Right ventricle myocardium inferior (tissue), 1 donor: ENCODE measurements at places on chromosomes 16 and 17.

- DNase-seq = no peak
Measured at GRCh38 chr16:74773446-74774222, 986 bp downstream of the FA2H start.

DNA sequence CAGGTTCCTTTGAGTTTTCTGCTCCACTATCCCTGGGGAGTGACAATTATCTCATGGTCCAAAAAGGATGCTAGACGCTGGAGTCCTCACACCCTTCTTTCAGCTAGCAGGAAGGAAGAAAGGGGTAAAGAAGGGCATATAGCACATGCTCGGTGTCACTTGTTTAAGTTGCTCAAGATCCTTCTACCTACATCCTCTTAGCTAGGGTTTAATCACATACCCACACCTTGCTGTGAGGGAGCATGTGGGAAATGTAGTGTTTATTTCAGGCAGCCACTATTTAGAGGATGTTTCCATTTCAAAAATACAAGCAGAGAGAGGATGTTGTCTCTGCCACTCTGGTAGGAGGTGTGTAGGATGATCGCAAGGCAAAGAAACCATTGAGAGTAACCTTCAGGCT, 4.5 kb downstream of the PRKCB start:
- no peak for DNase-seq

DNA sequence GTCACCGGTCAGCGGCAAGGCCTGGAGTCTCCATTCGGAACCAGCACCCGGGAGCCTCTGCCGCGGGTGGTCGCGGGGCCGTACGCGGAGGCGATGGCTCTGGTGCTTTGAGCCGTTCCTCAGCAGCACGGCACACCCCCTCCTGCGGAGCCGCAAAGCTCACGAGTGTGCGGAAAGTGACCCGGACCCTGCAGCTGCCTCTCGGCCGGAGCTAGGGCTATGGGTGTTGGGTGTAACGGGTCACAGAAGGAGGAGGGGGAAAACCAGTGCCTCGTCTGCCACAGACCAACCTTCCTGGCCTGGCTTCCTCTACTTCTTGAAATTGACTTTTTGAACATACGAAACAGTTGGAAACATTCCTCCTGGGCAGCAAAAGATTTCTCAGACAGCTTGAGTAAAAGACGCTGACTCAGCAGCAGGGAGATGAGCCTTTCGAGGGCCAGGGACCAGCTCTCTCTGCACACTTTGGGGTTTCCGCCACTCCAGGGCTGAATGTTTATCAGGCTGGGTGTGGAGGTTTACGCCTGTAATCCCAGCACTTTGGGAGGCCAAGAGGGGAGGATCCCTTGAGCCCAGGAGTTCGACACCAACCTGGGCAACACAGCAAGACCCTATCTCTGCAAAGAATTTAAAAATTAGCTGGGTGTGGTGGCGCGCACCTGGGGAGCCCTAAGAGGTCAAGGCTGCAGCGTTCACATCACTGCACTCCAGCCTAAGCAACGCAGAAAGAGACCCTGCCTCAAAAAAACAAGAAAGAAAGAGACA, 26.4 kb upstream of the PITPNA start:
- no peak for DNase-seq

DNA sequence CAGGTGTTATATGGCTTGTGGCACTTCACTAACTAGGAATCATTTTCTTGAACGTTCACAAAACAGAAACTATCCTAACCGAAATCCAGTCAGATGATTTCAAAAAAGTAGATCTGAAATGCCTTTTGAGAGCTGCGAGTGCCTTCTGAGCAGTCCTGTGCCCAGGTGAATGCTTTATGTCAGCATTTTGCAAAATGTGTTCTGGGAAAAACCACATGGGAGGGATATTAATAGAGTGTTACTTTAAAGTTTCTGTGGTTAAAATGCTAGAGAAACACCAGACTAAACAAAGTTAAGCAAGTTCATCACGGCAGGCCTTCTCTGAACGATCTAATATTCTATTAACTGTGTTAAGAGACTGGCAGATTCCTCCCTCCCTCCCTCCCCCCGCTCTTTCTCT, 15.8 kb upstream of the RGS9 start:
- no peak for DNase-seq

DNA sequence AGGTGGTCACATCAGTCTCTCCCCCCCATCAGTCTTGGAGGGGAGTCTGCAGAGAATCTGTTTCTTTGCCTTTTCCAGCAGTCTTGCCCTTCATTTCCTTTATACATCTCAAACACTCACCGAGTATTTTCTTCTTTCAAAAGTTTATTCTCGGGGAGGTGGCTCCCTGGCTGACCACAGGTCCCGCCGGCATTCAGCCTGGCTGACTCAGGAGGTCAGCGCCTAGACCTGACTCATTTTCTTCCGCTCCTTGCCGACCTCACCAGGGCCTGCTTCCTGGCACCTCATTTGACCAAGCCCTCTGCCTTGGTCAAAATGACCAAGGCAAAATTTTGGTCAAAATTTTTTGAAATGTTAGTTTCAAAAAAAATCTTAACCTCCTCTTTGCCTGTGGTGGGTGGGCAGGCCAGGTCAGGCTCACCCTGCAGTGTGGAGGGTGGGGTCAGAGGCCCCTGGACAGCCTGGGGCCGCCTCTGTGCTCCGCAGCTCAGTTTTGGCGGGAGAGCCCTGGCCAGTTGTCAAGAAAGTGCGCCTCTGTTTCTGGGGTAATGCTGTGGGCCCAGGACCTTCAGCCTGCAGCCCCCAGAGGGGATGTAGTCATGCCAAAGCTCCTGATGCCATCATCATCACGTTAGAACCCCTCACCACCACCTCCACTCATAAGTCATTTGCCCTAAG, 165.6 kb downstream of the SPECC1 start:
- no peak for DNase-seq

DNA sequence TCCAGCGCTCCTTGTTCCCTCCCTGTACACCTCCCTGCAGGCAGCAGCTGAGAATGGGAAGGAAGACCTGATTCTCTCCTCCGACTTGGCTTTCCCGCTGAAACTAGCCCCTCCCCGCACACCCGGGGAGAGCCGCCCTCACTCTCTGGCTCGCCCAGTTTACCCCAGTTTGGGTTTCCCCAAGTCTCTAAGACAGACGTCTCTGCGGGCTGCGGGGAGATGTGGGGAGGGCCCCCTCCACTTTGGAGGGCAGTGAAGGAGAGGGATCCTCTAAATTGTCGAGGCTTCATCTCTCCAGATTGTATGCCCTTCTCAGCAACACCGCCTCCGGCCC, 797 bp downstream of the GRB7 start:
- DNase-seq = no peak

DNA sequence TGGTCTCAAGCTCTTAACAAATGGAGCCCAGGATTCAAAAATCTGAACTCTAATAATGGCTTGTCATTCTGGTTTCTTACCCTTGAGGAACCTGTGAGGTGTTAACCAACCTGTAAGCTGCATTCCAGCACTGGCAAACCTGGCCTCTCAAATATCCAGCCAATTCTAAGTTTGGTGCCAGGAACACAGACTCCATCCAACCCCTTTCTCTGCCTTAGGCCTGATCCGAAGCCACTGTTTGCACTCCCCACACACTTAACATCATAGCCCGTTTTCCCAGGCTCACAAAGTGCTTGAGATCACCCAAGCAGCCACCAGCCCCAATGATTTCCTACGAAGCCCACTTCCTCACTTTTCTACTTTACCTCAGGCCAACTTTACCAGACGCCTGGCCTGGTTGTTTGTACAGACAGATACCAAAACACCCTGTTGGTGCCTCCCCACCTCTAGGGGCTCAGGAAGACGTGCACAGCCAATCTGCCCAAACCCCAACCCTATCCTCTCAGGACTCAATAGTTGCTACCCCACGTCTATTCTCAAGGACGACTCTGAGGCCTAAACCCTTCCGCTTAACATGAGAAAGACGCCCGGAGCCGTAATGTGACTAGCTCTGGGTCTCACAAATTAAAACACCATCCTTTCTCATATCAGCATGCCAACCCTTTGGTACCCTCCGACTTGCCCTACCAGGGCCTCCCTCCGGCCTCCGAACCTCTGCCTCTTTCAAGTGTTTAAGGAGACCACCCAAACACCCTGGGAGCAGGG, 3.2 kb upstream of the PER1 start:
- no peak for DNase-seq

DNA sequence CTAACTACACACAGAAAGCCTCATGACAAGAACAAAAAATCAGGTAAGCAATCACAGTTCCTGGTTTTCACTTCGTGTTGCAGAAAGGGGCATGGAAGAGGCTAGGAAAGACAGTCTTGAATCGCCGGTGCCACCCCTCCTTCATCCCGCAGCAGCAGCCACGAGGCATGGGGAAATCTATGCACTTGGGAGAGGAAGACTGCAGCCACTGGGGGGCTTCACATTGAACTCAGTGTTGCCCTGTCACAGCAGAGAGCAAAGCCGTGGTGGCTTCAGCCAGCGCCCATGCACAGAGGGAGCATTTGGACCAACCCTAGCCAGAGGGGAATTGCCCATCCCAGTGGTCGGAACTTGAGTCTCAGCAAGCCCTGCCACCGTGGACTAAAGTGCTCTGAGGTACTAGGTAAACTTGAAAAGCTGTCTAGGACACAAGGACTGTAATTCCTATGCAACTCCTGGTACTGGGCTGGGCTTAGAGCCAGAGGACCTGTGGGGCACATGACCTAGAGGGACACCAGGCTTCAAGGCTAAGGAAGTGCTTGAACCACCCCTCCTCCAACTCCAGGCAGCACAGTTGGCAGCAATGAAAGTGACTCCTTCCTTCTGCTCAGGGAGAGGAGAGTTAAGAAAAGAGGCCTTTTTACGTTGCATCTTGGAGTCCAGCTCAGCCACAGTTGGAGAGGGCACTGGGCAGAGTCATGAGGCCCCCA, 35.2 kb upstream of the ATP2C2 start:
- no peak for DNase-seq

GRCh38 chr17:21129023-21129681, 2.4 kb downstream of the DHRS7B start:
- no peak for DNase-seq

DNA sequence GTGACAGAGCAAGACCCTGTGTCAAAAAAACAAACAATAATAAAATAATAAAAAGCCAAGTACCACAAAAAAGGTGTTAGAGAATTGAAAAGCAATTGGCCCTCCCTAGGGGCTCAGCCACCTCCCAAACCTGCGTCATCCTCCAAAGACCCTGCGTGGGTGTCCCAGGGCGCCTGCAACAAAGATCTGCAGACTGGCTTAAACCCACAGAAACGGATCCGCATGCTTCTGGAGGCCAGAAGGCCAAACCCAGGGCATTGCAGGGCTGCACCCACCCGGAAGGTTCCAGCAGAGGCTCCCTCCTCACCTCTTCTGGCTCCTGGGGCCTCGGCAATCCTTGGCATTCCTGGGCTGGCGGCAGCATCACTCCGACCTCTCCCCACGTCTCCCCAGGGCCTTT, 1.5 kb downstream of the ENPP7 start:
- DNase-seq = no peak

DNA sequence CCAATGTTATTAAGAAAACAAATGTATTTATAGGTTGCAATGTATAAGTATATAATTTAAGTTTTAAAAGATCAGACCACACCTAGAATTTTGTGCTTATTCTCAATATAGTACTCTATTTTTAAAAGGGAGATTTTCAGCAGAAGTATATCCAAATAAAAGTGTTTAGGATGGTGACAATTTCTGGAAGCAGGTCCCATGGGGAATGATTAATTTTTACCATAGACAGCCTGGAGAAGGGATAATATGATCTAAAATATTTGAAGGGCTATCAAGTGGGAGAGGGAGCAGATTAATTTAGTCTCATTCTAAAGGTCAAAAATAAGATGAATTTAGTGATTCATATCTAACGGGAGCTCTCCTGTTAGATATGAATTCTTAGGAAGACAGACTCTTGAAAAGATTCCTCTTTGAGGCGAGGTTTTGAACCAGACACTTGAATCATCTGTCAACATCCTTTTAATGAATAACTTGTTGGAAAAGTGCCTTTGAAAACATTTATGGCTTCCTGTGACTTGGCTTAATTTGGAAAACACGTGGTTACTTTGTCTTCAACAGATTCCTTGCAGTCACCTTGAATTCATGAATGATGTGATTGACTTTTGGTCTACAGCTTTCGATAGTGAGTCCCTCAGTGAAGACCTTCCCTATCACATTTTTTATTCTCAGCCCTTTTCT, 29.3 kb upstream of the SMIM36 start:
- no peak for DNase-seq

DNA sequence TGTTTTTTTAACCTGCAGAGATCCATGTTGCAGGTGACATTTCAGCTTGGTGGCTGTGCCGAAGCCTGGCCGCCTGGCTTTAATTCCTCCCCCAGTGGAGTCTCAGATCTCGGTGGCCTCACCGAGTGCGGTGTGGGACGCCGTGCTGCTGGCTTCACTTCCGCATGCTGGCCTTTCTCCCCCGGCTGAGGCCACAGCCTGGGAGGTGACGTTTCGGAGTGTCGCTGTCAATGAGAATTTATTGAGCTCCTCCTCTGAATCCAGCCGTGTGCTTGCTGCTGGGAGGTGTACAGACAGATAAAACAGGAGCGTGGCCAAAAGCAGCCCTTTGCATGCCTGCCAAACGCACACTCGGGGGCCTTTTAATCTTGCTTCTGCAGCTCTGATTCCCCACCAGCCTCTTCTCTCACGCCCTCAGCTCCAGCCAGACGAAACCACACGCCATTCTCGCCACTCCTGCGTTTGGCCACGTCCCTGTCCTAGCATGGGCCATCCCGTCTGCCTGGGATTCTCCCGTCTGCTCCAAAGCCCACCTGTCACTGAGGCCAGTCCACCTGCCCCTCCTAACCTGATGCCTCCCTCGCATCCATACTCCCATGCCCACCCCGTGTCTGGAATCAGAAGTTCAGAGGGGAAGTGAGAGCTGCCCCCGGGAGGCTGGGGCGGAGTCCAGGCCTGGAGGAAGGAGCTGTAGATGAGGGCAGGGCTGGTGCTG, 3.6 kb downstream of the GSE1 start:
- DNase-seq = no peak

DNA sequence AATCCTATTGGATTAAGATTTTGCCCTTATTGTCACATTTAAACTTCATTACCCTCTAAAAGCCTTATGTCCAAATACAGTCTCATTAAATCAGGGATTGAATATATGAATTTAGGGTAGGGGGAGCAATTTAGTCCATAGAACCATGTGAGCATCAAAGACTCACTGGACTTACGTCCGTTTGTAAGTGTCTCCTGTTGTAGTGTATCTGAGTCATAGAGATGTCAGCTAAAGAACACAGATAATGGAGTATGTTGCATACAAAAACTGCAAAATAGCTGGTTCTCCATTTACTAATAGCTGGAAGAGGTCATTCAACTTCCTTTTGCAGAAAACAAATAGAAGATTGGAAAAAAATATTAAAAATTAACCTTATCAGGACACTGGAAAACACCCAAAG, 599.1 kb upstream of the SOX9 start:
- DNase-seq = no peak

DNA sequence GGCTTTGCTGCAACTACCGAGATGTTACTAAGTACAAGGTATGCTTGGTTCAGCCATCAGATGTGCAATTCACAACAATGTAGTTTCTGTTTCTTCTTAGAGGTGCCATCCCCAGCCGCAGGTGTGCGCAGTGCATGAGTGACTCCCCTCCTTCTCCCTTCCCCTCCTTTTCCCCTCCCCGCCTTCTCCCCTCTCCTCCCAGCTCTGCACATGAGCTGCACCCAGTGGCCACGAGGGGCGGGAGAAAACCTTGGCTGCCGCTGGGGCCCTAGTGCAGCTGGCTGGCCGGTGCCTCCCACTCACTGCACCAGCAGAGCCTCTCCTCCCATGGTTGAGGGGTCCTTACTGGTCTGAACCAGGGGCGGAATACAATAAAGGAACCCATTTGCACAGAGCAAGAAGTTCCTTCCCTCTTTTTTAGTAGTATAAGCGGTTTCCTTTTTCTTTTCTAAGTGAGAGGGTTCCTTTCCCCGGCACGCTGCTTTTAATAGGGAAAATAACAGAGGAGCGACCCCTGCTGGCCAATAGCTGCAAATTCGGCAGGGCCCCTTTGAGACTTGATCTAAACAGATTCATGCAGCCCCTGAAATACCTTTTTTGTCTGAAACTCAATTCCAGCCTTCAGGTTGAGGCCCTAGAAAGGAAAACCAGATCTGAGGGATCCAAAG, 7.8 kb upstream of the CCL15 start:
- no peak for DNase-seq
